ENCODE measurements at places on chromosomes 6 and 20.

- DNase-seq = no peak
Observed at GRCh38 chr6:41509580-41509979, 36.6 kb upstream of the FOXP4 start.

GRCh38 chr6:152223636-152224035 lies 413.5 kb downstream of the SYNE1 start:
- DNase-seq = no peak

DNA sequence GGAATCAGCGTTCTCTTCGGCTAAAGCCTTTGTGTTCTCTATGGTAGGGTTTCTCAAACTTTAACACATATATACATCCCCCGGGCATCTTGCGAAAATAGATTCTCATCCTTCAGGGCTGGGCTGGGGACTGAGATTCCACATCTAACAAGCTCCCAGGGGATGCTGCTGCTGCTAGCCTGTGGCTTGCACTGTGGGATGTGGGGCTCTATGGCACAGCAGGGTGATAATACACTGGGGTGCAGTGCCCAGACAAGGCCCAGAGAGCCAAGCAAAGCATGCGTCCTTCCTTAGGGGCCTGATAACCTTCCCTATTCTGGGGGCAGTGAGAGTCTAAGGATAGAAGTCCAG lies 102.0 kb downstream of the LAMP5 start:
- DNase-seq = no peak

DNA sequence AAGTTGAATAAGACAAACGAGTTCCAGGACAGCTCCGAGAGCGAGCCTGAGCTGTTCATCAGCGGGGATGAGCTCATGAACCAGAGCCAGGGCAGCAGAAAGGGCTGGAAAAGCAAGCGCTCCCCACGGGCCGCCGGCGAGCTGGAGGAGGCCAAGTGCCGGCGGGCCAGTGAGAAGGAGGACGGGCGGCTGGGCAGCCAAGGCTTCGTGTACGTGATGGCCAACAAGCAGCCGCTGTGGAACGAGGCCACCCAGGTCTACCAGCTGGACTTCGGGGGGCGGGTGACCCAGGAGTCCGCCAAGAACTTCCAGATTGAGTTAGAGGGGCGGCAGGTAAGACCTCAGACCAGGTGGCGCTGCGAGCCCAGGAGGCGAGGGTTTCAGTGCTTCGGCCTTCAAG lies 56.0 kb upstream of the TMEM181 start:
- no peak for DNase-seq

DNA sequence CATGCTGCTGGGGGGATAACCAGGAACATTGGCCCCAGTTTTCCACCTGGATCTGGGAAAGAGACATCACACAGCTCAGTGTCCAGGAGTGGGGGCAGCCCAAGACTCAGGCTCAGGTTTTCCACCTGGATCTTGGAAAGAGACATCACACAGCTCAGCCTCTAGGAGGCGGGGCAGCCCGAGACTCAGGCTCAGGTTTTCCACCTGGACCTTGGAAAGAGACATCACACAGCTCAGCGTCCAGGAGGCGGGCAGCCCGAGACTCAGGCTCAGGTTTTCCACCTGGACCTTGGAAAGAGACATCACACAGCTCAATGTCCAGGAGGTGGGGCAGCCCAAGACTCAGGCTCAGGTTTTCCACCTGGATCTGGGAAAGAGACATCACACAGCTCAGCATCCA lies 361.6 kb downstream of the THBS2 start:
- DNase-seq = no peak

GRCh38 chr20:10927011-10927583 lies 253.3 kb upstream of the JAG1 start:
- DNase-seq = no peak

GRCh38 chr6:46270336-46270735 lies 99.6 kb upstream of the ENPP5 start:
- no peak for DNase-seq

GRCh38 chr20:25089662-25090061 lies 7.7 kb upstream of the VSX1 start:
- DNase-seq = no peak

DNA sequence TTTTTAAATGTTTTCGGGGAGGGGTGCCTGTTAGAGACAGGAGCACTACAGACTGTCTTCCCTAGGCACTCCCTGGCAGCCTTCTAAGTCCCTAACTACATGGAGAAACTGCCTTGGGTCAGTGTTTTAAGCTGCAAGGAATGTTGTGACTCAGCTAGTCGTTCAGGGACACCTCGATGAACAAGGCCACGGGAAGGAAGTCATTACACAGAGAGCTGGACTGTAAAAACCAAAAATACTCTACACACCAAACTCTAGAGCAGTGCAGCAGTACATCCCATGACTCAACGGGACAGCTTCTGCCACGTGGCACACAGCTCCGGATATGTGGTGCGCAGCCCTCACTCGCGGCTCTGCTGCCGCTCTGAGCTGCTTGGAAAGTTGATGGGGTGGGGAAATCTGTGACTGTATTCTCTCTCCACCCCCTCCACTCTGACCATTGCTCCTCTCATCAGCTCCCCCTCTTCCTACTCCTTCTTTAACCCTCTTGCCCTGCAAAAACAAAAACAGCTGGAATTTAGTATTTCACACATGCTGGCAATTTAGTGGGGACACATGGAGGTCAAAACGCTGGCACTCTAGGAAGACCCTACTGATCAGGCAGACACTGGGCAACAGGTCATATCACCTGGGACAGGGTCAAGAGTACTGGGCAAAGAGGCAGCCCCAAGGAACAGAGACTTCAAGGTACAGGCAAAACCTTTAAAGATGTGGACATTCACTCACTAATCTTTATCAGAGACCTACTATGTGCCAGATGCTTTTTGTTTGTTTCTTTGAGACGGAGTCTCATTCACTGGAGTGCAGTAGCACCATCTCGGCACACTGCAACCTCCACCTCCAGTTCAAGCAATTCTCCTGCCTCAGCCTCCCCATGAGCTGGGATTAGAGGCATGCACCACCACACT lies 10.9 kb upstream of the LPIN3 start:
- DNase-seq = no peak

- no peak for DNase-seq
Observed at GRCh38 chr6:21628160-21628559, 34.6 kb downstream of the SOX4 start.

DNA sequence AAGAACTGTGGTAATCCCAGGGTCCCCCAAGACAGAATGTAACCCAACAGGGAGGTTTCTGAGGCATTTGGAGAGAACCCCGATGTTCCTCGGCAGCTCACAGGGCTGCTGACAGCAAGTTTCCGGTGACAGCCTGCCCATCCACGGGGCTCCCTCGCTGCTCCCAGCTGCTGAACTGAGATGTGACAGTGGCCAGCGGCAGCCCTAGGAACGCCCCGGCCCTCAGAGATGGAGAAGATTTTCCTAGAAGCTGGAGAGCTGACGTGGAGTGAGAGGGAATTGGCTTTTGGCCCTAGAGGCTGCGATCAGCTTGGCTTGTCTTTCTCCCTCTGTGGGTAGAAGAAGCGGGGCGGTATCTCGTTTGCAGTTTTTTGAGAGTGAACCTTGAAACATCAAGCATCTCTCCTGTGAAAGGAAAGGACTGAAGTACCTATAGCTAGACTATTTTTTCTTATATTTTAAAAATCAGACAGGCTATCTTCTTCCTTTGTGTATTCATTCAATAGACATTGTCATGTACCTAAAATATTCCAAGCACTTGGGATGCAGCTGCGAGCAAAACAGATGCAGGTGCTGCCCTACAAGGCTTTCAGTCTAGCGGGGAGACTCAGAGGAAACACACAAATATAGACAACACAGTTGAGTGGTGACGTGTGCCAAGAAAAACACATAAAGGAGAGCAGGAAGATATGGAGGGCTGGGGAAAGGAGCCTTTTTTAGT lies 28.4 kb upstream of the NFATC2 start:
- no peak for DNase-seq

DNA sequence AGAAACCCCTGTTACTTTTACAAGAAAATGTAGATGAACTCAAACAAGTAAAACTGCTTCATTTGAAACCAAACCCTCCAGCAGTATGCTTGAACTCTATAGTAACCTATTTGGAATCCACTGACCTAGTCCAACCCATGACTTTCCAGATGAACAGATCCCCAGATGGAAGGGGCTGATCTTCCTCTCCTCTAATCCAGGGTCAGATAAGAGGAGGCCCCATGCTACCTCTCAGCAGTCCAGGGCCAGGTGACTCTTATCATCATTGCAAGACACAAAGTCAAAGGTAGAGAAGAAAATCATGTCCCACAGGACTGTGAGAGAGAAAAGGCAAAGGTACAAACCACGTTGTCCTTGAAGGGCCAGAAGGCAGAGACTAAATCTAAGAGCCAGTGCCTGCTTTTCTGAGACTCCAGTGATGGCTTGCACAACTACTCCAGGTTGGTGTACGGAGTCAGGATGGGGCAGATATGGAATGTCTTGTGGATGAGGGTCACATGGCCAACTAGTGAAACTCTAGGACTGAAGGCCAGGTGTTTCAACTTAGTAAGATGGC lies 81.4 kb upstream of the MYLIP start:
- DNase-seq = no peak

- DNase-seq = no peak
Observed at GRCh38 chr20:44819936-44820335, 9.6 kb upstream of the RIMS4 start.

DNA sequence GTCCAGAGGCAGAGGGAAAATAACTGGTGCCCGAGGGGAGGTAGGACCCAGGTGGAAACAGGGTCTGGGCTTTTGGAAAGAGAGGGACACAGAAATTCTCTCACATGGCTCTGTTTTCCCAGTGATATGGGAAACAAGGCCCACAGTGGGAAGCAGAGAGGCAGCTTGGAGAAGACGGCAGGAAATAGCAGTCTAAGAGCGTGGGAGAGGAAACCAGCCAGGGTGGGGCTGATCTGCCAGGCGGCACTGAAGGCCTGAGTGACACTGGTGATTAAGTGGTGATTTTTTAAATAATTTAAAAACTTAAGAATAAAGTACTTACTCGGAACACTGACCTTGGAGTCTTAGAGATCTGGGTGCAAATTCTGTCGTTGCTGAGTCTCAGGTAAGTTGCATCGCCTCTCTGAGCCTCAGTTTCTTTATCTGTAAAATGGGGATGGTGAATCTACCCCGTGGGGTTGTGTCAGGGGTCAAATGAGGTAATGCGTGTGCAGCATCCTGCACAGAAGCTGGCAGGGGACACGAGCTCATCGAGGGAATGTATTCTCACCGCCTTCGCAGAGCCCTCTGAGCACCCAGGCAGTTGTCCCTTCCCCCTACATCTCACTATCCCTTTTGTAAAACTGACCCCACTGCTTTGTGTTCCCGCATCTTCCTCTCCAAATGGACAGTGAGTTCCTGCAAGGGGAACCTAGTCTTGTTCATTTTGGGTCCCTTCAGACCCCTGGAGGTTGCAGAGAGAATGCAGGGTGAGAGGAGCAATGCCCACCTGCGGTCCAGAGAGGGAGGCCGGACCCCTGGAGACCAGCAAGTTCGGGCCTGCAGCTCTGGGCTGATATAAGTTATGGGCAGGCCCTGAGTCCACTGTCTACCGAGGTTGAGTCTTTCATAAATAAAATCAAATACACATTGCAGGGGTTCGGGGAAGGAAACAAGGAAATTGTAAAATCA lies 228.6 kb upstream of the PMEPA1 start:
- no peak for DNase-seq

- DNase-seq = no peak
Observed at GRCh38 chr20:38167851-38168760, 3.0 kb upstream of the TGM2 start.

DNA sequence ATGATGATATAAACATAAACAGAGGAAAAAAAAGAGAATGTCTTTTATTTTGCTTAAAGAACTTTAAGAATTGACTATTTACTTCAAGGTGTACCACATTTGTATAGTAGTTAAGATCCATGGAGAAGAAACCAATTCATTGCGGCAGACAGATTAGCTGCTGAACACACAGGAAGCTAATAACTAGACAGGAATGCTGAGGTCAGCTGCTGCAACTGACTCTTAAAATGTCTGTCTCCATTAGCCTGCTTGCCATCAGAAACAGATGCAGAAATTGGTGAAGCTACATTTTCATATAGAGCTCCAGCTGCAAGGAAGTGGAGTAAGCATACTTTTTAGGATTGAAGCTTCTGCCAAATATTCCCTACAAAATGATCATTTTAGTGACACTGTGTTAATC lies 939.5 kb downstream of the EPHA7 start:
- DNase-seq = no peak

DNA sequence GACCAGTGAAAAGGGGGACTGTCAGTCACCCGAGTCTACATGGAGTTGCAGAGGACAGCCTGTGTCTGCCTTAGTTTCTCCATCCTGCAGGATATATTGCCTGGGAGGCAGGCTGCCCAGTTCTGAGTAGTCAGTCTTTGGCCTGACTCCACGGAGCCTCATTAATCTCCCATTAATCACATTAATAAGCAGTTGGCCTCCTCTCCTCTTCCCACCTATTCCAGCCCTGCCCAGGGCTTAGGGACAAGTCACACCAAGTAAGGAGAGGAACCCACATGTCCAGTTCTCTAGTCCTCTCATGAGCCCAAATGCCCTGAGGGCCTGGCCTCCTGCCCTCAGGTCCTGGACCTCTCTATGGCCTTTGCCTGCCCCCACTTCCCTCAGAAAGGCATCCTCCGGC lies 1.3 kb upstream of the MUCL3 start:
- DNase-seq = no peak

GRCh38 chr6:5851261-5851757 lies 155.4 kb downstream of the NRN1 start:
- DNase-seq = peak; percentile 85

DNA sequence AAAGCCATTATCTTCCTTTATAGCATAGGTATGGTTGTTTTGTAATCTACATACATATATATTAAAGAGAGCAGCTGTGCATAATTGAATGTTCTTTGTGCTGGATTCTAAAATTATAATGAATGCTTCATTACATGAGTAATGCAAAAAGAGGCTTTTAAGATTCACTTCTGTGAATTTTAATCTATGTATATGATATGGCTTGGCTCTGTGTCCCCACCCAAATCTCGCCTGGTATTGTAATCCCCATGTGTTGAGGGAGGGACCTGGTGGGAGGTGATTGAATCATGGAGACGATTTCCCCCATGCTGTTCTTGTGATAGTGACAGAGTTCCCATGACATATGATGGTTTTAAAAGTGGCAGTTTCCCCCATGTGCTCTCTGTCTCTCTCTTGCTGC lies 255.4 kb downstream of the GRM1 start:
- no peak for DNase-seq

DNA sequence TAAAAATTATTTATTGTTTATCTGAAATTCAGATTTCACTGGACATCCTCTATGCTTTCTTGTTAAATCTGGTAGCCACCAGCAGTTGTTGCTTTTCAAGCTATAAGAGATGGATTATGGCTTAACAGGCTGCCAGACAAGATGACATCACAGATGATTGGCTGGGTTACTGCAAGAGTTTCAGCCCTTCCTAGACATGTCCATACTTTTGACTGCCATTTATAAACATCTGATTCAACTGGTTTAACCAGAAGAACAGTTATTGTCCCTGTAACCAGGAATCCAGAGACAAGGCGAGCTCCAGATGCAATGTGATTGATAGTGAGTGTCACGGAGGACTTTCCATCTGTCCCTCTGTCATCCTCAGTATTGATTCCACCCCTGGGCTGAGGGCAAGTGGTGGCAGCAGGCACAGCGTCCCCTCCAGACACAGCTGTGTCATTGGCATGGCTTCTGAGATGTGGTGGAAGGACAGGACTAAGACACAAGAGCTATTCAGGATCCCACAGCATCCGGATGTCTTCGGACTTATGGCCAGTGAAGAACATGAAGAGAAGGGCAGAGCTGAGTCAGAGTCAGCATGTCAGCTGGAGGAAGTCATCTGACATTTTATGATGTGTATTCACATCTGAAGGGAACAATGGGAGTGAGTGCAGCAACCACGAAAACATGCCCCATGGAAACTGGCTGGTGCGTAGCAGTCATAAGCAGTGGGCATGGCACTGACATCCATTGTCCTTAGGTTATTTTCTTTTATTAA lies 284.5 kb upstream of the CDYL start:
- DNase-seq = no peak

Measured in NCI-H2171 (cell line).